ENCODE measurements at places on chromosomes 13 and 19. TPM values are rescaled to one million over a fixed set of nuclear protein-coding genes. Genes with fewer than 3 reads are reported as not detected.

The POLRMT gene
- 110 TPM for total RNA-seq

The CGB2 gene
- 0.71 TPM for total RNA-seq

The CLEC4G gene
- total RNA-seq = 1.0 TPM

The PROZ gene
- not detected for total RNA-seq

The SULT2A1 gene
- not detected for total RNA-seq

The SIGLEC5 gene
- total RNA-seq = not detected

The JSRP1 gene
- total RNA-seq = 1.7 TPM

DNA sequence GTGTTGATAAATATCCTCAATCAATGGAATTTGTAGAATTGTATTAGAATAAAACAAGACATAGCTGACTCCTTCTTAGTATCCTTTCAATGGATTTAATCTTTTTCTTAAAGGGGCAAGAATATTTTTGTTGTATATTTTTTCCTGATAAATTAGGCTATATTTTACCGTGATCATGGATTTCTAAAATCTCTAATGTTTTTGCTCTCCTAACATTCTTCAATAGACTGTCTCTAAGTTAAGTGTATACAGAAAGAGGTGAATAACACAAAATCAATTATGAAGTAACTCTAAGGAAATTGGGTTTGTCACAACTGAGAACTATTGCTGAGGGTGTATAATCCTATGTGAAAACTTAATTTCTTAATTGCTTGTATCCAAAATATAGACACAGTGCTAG is at the start of gene OR7E24:
TSS of gene OR7E24 (plus strand) at position 301 of the 400 bp plus-strand sequence. CDS start 114 bp downstream, outside the sequence.
- H3K4me3 ChIP-seq = no peak within 1 kb of the TSS
- no peak within 1 kb of the TSS for H3K27ac ChIP-seq
- no peak for DNase-seq
- no peaks in the 10 kb centered on the region for H3K4me1 ChIP-seq
- no peaks in the 10 kb centered on the region for H3K27me3 ChIP-seq

GRCh38 chr13:113292021-113292862 is 4.8 kb upstream of the LAMP1 start:
- no peak overlapping the region for H3K27ac ChIP-seq
- H3K4me3 ChIP-seq = peak overlapping the region; percentile 20
- H3K4me1 ChIP-seq = peaks cover 3% of the 10 kb centered on the region
- H3K27me3 ChIP-seq = peaks cover 2% of the 10 kb centered on the region
- peak; percentile 53 for DNase-seq

GRCh38 chr19:5676772-5677105 is 3.6 kb downstream of the MICOS13 start:
- no peak for DNase-seq
- H3K27me3 ChIP-seq = no peaks in the 10 kb centered on the region
- no peaks in the 10 kb centered on the region for H3K4me1 ChIP-seq
- no peak overlapping the region for H3K4me3 ChIP-seq
- H3K27ac ChIP-seq = no peak overlapping the region
- H3K36me3 ChIP-seq = no peaks in the 10 kb centered on the region

DNA sequence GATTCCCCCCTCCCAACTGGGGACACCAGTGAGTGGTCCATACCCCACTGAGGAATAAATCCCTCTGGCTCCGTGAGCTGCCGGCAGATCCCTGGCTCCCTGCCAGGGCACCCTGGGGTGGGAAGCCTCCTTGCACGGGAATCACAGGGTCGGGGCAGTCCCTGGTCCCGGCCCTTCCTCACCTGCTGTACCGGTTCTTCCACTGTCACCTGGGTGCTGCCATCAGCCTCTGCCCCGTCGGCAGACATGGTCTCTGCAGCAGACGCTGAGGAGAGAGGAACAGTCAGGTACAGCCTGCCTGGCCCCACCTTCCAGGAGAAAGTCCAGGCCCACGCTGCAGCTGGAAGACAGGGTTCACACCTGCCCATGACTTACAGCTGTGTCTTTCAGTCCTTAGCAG is 6.3 kb downstream of the PLIN3 start:
- no peak overlapping the region for H3K27ac ChIP-seq
- H3K27me3 ChIP-seq = no peaks in the 10 kb centered on the region
- no peak for DNase-seq
- H3K36me3 ChIP-seq = peaks cover 7% of the 10 kb centered on the region

DNA sequence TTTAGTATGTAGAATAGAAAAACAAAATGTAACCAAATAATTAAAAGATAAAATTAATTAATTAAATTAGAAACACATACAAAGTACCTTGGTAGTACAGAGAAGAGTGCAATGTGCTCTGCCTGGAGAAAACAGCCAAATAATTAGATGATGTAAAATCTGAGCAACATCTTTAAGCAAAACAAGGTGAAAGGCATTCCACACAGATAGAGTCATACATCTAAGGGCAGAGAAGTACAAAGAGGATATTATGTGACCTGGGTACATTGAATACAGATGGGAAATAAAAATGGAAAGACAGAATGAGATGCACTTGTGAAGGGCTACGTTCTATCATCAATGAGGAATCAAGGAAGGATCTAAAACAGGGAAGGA is 25.2 kb upstream of the FNDC3A start:
- 0 out of 2 replicates have a peak, but pooled peaks cover 2% of the 10 kb centered on the region for H3K4me1 ChIP-seq
- H3K4me3 ChIP-seq = no peak overlapping the region
- H3K27me3 ChIP-seq = no peaks in the 10 kb centered on the region
- DNase-seq = no peak
- no peak overlapping the region for H3K27ac ChIP-seq

DNA sequence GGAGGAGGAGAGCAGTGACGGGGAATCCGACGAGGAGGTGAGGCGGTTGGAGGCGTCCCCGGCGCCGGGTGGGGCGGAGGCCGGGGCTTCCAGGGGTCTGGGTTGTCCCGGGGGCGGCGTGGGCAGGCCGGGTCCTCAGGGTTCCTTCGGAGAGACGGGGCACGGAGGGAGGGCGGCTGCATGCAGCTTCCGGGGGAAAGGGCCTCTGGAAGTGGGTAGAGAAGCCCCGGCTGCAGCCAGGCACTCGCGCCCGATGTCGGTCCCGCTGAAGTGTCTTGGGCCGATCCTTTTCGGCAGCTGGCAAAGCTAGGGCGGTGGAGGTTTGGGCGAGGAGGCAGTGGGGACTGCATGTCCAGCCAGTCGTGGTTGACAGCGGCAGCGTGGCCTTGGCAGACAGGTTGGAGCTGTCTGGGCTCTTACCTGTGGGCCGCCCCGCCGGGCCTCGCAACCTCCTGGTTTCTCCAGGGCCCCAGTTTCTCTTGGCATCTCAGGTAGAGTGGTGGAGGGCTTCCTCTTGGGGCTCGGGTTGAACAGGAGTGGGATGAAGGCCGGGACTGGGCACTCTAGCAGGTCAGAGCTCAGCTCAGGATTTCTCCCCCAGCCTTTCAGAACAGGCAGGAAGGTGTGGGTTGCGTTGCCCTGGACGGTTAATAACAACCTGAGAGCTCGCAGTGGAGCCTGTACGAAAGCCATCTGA is 690 bp downstream of the KMT2B start:
- no peak for DNase-seq
- H3K4me3 ChIP-seq = peak overlapping the region; percentile 86
- H3K36me3 ChIP-seq = peaks cover 13% of the 10 kb centered on the region
- H3K27me3 ChIP-seq = no peaks in the 10 kb centered on the region
- no peaks in the 10 kb centered on the region for H3K4me1 ChIP-seq

DNA sequence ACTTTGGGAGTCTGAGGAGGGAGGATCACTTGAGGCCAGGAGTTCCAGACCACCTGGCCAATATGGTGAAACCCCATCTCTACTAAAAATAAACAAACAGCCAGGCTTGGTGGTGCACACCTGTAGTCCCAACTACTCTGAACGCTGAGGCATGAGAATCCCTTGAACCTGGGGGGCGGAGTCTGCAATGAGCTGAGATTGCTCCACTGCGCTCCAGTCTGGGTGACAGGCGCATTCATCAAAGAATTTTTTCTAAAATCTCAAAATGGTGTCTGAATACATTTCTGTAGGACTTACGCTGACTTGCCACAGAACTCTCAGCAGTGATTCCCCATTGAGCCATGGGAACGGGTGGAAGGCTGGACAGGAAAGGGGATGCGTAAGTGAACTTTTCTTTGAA is 18.0 kb upstream of the ERVV-1 start:
- H3K4me1 ChIP-seq = no peaks in the 10 kb centered on the region
- H3K27ac ChIP-seq = no peak overlapping the region
- H3K4me3 ChIP-seq = no peak overlapping the region
- H3K27me3 ChIP-seq = peaks cover 13% of the 10 kb centered on the region

DNA sequence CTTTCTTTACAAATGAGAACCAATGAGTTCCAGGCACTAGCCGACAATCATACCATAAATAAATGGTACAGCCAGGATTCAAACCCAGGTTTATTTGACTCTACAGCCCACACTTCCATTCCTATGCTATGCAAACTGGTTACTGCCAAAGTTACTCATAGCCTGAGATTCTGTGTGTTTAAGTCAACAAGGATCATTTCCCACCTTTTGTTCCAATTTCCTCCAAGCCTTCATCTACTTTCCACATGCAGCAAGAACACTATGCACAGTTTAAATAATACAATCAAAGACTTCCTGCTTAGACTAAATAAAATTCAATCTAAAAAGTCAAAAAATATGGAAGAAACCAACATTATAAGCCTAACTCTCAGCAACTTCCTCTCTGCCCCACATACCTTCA is 59.2 kb upstream of the KLF12 start:
- no peaks in the 10 kb centered on the region for H3K4me1 ChIP-seq
- no peaks in the 10 kb centered on the region for H3K36me3 ChIP-seq
- no peak overlapping the region for H3K4me3 ChIP-seq
- no peak for DNase-seq
- H3K27ac ChIP-seq = no peak overlapping the region

DNA sequence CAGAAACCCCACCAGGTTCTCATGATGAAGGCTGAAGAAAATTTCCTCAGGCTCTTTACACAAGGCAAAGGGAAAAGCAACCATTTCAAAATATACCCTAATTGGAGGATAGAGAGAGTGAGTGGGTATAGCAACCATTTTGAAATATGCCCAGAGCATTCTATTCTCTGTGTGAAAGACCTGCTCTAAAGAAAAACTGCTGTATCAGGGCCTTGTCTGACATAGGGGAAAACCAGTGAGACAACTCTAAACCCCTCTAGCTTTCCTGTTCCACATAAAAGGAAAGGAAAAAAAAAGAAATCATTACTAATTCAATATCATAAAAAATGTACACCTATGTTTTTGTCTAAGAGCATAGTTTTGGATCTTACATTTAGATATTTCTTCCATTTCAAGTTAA is 42.3 kb downstream of the TPTE2 start:
- no peaks in the 10 kb centered on the region for H3K36me3 ChIP-seq
- H3K27ac ChIP-seq = no peak overlapping the region
- no peaks in the 10 kb centered on the region for H3K4me1 ChIP-seq
- no peak for DNase-seq

DNA sequence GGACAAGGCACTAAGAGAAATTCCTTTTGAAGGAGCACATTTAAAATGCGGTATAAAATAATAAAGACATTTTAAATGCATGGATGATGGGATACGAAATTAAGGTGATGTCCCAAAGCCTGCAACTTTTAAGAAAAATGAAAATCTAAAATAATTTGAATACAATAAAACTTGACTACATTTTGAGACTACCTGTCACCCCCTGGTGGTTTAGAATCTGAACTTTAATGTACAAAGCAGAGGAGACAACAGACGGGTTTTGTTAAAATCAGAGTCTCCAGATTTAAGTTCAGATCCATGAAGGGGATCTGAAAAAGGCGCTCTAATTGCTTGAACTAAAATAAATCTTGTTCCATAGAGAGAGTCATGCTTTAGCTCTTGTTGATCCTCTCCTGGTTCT is 1129.3 kb upstream of the PCDH20 start:
- no peaks in the 10 kb centered on the region for H3K36me3 ChIP-seq
- H3K27me3 ChIP-seq = no peaks in the 10 kb centered on the region
- H3K4me3 ChIP-seq = no peak overlapping the region
- no peaks in the 10 kb centered on the region for H3K4me1 ChIP-seq
- H3K27ac ChIP-seq = no peak overlapping the region

GRCh38 chr19:2191456-2192310 is 27.9 kb downstream of the DOT1L start:
- DNase-seq = no peak
- no peak overlapping the region for H3K4me3 ChIP-seq
- no peaks in the 10 kb centered on the region for H3K4me1 ChIP-seq
- H3K27me3 ChIP-seq = no peaks in the 10 kb centered on the region

DNA sequence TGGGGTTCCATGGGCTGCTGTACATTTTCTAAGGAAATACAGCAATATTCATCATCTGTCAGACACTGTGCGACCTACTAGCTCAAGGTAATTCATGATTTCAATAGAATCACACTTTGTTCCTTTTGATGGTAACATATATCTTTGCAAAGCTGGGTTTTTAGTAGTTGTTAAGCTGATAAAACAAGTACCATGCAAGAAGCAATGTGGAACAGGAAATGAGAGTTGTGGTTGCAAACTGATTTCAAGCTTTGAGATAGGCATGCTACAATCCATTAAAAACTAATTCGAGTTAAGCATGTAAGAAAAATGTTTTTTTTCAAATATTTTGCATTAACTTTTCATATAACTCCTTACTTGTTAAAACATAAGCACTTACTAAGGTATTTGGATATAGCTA is 6.8 kb upstream of the MBNL2 start:
- H3K4me3 ChIP-seq = no peak overlapping the region
- no peak overlapping the region for H3K27ac ChIP-seq
- H3K4me1 ChIP-seq = no peaks in the 10 kb centered on the region
- DNase-seq = no peak
- no peaks in the 10 kb centered on the region for H3K36me3 ChIP-seq

- H3K4me1 ChIP-seq = no peaks in the 10 kb centered on the region
- H3K27me3 ChIP-seq = no peaks in the 10 kb centered on the region
- no peak for DNase-seq
- no peak overlapping the region for H3K27ac ChIP-seq
- no peak overlapping the region for H3K4me3 ChIP-seq
Observed at GRCh38 chr13:95246292-95247082, 54.8 kb downstream of the ABCC4 start.

GRCh38 chr13:46738055-46738454 is 58.9 kb downstream of the ESD start:
- H3K4me3 ChIP-seq = no peak overlapping the region
- DNase-seq = no peak
- no peaks in the 10 kb centered on the region for H3K36me3 ChIP-seq
- no peaks in the 10 kb centered on the region for H3K4me1 ChIP-seq

DNA sequence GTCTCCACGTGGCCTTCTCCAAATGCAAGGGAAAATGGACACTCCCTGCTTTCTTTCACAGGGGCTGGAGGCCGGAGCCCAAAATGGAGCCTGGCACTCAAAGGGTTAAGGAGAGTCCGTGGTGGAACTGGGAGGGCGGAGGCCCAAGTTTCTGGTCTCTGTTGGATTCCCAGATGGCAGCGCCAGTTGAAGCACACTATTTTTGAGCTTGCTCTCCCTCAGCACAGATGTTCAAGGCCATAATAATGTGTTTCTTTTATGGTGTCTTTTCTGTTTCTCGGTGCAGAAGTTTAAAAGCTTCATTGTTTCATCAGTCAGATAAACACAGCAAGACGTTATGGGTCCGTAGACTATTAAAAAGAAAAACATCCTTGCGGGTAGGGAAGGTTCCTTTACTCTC is 67.6 kb downstream of the TNFRSF19 start:
- H3K4me1 ChIP-seq = no peaks in the 10 kb centered on the region
- H3K4me3 ChIP-seq = no peak overlapping the region
- H3K27me3 ChIP-seq = no peaks in the 10 kb centered on the region
- no peak for DNase-seq
- no peak overlapping the region for H3K27ac ChIP-seq
- no peaks in the 10 kb centered on the region for H3K36me3 ChIP-seq

- no peak overlapping the region for H3K27ac ChIP-seq
- no peak overlapping the region for H3K4me3 ChIP-seq
- DNase-seq = no peak
- H3K36me3 ChIP-seq = no peaks in the 10 kb centered on the region
- no peaks in the 10 kb centered on the region for H3K27me3 ChIP-seq
Observed at GRCh38 chr19:48308631-48309586, 16.4 kb upstream of the EMP3 start.

Measured in H1 (cell line).